ENCODE measurements at places on chromosomes 3 and 15.

DNA sequence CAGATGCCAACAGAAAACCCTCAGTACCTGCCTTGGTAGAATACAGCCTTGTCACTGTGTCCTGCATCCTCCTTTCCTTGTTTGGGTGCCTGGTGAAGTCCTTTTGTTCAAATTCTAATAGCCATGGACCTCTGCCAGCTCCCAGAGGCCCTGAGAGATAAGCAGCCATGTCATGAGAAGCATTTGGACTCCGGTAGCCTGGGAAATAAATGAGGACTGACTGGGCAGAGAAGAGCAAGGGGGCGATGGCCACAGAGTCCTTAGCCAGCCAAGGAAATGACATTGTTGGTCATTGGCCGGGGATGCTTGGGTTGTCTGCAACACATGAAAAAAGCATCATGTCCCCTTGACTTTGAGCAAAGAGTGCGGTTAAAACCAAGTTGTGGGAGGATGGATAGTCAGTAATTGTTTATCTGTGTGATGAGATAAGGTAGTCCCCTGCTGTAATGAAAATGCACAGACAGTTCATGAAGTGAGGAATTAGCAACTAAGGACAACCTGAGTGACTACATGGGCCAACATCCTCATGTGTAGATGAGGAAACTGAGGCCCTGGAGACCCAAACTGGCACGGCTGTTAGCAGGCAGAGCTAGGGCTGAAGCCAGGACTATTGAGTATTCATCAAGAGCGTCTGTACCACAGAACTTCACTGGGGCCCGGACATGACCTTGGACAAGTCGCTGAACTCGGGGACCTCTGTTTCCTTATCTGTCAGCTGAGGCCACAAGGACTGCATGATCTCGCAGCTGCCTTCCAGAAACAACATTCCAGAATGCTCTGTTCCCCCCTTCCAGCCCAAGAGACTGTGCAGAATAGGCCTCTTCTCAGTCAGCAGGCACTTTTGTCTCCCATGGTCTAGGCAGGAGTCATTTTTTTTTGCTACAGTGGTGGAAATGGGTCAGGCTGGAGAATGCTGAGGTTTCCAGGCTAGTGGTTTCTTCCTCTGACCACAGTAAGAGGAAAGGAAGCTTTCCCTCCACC is 90.5 kb upstream of the CTDSPL start:
- DNase-seq: no peak

DNA sequence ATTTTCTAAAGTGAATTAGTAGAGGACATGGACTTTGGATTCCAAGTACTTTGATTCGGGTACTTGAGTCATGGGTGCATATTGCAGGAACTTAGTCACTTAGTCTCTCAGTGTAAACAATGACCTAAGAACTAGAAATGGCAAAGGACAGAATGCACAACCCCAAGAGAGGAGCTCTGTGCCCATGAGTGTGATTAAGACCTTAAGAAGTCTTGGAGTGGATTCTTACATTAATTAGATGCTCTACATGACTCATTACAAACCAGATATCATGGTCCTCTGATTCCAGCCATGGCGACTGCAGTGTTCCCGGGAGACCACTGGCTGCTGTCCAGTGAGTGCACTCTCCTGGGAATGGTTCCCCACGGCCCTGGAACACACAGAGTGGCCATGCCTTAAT is 251.5 kb downstream of the GABRG3 start:
- DNase-seq: no peak

DNA sequence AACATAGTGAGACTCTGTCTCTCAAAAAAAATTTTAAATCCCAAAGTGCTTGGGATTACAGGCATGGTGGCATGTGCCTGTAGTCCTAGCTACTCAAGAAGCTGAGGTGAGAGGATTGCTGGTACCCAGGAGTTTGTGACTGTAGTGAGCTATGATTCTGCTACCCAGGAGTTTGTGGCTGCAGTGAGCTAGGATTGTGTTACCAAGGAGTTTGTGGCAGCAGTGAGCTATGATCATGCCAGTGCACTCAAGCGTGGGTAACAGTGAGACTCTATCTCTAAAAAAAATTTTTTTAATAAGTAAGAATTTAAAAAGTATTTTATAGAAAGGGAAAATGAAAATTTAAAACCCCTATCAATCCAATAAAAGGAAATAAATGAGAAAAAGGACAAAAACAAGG is 69.5 kb downstream of the FAIM start:
- DNase-seq: no peak

- DNase-seq: no peak
Measured at GRCh38 chr3:17115186-17115585, 230.4 kb downstream of the PLCL2 start.

GRCh38 chr3:46489875-46490274 is 7.9 kb upstream of the RTP3 start:
- DNase-seq: no peak

- no peak for DNase-seq
Measured at GRCh38 chr15:73034221-73034620, 18.0 kb upstream of the NEO1 start.
